ENCODE measurements at places on chromosomes 11 and 22.

DNA sequence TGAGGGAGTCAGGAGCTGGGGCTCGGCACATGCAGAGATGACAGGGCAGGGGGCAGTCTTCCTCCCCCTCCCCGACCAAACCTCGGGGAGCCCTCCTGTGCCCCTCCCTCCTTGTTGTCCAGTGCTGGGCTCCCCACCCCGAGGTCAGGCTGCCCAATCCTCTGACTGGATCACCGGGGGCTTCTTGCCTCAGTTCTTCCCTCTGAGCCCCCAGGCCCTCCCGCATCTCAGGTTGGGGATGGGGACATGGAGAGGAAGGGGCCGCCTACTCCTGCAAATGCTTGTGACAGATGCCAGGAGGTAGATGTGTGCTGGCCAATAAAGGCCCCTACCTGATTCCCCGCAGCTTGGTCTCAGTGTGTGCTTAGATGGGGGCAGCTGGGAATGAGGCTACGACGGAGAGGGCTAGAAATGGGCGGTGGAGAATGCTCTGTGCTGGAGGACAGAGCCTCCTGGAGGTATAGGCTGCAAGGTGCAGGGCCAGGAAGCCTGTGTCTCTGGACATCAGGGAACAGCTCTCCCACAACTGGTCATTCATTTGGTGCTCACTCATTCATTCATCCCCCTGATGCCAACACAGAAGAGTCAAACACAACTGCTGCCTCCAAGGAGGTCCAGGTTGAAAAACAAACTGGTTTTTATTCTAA, 8.4 kb downstream of the RHBDD3 start:
- no peak for DNase-seq

- DNase-seq, result no peak
Observed at GRCh38 chr11:3126207-3126865, 38.8 kb downstream of the OSBPL5 start.

- peak; percentile 52 for DNase-seq
Observed at GRCh38 chr11:18706330-18707243, 8.0 kb downstream of the TMEM86A start.

- no peak for DNase-seq
Observed at GRCh38 chr11:12149672-12150225, 39.4 kb downstream of the MICAL2 start.

GRCh38 chr11:30312243-30312642, 10.7 kb upstream of the ARL14EP start:
- no peak for DNase-seq

- DNase-seq, result peak; percentile 95
Observed at GRCh38 chr22:45263463-45264269, 21.1 kb upstream of the UPK3A start.

- DNase-seq, result no peak
Observed at GRCh38 chr11:71112454-71112853, 139.9 kb downstream of the SHANK2 start.

Data from AG08395 (cell line).